ENCODE measurements at places on chromosomes 6 and 20.

GRCh38 chr6:65416621-65417020 is 290.4 kb downstream of the EYS start:
- DNase-seq, result no peak

DNA sequence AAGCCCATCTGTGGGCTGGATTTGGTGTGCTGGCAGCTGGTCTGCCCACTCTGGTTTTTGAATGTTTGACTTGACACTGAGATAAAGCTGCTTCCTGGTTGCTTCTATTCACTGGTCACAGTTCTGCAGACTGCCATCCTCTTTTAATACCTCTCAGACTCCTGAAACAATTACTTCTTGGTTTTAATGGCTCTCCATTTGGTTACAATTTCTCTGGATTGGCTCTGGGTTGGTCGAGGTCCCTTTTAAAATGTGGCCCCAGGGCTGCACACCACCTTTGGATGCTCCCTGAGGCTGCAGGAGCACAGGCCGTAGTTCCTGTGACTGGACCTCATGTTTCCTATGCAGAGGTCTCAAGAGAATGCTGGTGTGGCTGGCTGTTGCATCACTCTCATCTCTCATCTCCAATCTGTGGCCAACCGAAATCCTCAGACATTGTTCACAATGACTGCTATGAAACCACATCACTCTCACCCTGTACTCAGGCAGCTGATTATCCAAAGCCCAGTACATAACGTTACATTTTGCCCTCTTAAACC is 98.5 kb downstream of the INSM1 start:
- no peak for DNase-seq

- no peak for DNase-seq
These were observed 16.9 kb upstream of the MTG2 start for GRCh38 chr20:62165762-62166399.

- DNase-seq, result no peak
These were observed 153.2 kb downstream of the AIG1 start for GRCh38 chr6:143213859-143214376.

GRCh38 chr6:166588691-166589336 is 2.3 kb upstream of the RAMACL start:
- no peak for DNase-seq

DNA sequence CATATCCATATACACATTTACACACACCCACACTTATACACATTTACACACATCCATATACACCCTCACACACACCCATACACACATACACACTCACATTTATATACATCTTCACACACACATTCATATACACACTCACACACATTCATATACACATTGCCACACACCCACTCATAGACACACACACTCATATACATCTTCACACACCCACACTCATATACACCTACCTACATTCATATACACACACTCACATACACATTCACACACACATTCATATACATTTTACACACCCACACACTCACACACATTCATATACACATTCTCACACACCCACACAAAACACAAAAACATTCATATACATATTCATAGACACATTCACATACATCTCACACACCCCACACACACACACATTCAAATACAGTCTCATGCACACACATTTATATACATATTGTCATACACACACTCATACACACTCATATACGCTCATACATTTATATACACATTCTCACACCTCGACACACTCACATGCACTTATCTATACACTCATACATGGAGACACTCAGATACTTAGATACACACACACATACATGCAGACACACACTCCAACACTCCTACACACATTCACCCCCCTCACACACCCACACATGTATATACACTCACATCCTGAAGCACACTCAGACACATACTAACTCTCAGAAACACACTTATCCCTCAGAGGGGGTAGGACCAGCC is 82.1 kb downstream of the MRPL14 start:
- no peak for DNase-seq

DNA sequence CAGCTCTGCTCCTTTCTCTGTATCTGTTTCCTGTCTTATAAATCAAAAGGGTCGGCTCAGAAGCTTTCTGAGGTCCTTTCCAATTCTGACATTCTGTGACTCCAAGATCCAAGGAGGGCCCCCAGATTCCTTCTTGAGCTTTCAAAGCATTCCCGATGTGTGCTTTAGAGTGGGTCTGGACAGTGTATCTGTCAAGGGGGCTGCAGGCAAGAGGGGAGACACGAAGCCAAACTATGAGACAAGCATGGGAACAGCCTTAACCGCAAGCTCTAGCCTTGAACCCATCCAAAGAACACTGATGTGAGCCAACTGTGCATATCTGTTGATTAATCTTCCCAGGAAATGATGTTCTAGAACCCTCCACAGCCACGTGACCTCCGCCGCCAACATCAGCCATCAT is 73.8 kb downstream of the TSHZ2 start:
- no peak for DNase-seq

DNA sequence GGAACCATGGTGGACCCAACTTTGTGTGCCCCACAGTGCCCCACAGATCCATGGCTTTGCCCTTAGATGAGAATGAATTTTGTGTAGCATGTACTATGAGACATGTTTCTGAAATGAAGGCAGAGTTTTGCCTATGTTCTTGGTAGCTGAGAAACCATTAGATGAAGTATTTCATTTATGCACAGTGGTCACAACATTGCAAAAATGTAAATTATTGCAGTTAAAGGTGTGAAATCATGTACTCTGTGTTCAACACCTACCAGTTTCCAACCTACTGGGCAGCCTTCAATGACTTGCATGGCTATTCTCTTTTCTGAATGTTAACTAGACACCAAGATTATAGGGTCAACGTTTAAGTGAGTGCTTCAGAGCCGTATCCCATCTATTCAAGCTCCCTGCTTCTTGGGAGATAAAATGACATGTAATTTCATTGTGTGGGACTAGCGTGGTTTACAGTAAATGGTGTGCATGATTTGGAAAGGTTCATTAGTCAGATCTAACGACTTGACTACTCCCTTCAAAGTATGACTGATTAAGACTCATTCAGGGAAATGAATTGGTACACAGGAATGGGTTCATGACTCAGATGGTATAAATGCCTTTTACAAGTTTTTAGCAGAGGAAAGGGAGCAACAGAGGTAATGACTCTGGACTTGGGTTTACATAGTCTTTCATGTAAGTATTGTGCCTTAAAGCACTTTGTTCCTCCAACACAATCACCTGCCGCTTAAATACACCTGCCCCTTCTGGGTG is 106.1 kb upstream of the AKIRIN2 start:
- DNase-seq, result no peak

DNA sequence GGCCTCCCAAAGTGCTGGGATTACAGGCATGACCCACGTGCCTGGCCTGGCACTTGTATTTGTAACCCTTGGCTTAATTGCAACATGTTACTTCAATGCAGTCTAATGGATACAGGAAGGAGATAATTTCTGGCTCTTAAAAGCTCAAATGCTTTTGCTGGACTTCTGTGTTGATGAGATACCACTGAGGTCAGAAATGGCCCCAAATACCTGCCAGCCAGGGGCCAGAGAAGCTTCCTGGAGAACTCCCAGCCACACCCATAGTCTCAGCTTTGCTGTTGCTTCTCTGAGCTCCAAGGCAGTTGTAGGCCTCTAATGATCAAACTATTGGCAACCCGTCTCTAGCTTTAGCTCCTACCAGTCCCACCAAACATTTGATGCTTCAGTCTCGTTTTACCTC is 14.2 kb upstream of the ZNFX1 start:
- DNase-seq, result no peak

GRCh38 chr6:113184291-113184690 is 672.9 kb upstream of the MARCKS start:
- DNase-seq, result no peak

DNA sequence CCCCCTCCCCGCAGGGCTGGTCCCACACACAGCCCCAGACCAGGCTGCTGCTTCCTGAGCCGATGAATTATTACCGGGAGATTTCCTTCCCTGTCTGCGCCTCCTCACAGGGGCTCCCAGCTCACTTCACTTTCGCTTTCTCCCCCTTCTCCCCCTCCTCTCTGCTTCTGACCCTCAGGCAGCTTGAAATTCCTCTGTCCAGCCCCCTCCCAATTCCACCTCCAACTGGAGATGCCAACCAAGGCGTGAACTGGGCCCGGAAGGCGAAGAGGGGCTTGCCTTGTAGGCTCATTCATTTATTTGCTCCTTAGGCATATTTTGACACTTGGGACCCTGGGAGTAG is 1.7 kb upstream of the TCF15 start:
- DNase-seq, result no peak

- no peak for DNase-seq
These were observed 42.8 kb downstream of the GPR6 start for GRCh38 chr6:110020888-110021287.

GRCh38 chr6:125547381-125547780 is 202.1 kb upstream of the HEY2 start:
- DNase-seq, result peak; percentile 10

- no peak for DNase-seq
These were observed 20.1 kb downstream of the SLC35B3 start for GRCh38 chr6:8415280-8415679.

DNA sequence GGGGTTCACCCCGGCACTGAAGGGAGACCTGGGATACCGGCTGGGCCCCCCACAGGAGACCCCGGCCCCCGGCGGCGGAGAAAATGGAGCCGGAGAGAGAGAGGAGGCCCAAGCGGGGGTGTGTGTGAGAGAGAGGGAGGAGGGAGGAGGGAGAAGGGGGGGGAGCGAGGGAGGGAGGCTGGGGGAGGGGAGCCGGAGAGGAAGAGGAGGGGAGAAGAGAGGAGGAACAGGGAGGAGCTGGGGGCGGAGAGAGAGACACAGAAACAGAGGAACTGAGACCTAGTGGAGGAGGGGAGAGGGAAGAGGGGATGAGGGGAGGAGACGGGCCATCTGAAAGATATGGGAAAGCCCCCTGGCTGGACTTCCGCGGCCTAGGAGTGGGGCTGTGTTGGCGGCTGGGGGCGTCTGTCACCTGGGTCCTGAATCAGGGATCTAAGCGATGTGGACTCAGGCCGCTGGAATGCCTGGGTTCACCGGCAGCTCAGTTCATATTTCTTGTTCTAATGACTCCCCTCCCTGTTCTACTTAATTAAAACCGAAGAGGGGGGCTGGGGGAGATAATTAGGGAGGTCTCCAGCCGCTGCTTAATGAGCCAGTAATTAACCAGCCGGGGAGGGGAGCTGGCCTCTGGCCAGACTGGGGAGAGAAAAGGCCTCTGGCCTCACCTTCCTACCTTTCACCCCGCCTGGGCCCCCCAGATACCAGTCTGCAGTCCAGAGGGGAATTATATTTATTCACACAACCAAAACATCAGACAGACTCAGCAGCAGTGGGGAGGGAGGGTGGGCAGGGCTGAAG is at the start of gene PBX2:
TSS of gene PBX2 (minus strand) at position 149 of the 798 bp plus-strand sequence. CDS start 287 bp downstream, outside the sequence.
- DNase-seq, result peak; percentile 82

- DNase-seq, result no peak
These were observed 31.1 kb downstream of the PCNA start for GRCh38 chr20:5088688-5089087.

DNA sequence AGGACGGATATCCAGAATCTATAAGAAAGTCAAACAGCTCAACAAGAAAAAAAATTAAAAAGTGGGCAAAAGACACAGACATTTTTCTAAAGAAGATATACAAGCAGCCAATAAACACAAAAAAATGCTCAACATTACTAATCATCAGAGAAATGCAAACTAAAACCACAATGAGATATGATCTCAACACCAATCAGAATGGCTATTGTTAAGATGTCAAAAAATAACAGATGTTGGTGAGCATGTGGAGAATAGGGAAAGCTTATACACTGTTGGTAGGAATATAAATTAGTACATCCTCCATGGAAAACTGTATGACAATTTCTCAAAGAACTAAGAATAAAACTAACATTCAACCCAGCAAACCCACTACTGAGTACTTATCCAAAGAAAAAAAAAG is 23.3 kb upstream of the OSTM1 start:
- DNase-seq, result no peak
